ENCODE measurements at places on chromosomes 3 and 15.

- DNase-seq, result no peak
These were observed 368.6 kb upstream of the GBE1 start for GRCh38 chr3:82130046-82130445.

DNA sequence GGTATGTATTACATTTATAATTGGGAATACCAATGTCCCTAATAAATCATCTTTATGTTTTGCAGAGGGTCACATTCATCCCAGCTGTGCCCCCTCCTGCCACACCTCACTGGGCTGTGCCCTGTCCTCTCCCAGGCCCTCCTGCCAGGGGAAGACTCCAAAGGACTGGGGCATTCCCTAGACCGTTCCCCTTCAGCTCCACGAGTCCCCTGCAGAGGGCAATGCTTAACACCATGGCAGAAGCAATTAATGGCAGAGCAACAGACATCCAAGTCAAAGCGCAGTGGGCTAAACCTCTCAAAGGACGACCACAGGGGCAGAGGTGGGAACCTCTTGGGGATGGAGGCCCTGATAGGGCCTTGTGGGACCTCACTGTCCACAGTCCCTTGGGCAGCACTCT lies 71.3 kb upstream of the SEC13 start:
- DNase-seq, result no peak

- no peak for DNase-seq
These were observed 2.0 kb downstream of the LYSMD2 start for GRCh38 chr15:51735228-51736010.

DNA sequence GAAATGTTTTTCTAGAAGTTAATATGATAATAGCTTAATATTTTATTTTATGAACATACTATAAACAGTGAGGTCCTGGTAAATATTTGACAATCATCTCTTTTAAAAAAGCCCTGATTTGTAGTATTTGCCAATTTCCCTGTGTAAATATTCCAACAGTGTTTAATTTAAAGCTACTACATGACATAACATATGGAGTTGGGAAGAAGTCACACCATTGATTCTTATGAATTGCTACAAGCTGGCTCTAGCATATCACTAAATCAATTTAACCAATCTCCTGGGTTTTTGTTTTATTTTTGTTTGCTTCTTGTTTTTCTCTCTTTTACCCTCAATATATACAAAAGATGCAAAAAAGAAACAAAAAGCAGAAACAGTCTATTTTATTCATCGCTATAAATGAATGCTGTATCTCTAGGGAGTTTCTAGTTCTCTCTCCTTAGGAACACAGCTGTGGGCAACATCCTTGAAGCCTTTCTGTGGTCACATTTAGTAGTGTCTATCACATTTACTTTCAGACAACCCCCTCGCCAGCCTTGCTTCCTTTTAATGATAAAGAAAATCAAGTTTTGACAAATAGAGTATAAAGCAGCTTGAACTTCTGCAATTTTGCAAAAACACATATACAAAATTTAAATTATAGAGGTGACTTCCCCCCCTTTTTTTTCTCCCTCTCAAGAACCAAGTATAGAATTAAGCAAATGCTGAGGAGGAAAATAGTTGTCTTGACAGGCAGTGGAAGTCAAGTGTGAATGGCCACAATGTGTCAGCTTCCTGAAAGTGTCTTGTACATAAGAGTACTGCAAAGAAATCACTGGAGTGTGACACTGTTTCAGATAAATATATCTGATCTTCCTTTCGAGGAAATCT lies 21.4 kb downstream of the CCR1 start:
- DNase-seq, result no peak

DNA sequence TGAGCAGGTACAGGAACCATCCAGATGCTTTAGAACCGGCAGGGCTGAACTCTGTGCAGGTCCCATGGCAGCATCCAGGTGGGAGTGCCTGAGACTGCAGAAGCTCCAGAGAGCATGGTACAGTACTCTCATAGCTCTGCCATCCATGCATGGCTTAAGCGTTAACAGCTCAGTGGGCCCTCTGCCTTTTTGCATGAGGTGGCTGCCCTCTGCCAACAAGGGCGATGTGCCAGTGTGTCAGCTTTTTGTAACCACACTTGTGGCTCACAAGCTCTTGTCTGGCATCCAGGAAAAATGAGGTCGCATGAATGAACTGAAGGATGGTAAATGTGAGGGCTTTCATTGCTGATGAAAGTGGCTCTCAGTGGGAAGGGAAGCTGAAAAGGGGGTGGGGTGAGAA lies 950.1 kb downstream of the DIPK2A start:
- no peak for DNase-seq

GRCh38 chr3:150926328-150926727 lies 21.1 kb upstream of the MINDY4B start:
- no peak for DNase-seq

GRCh38 chr3:98574132-98574531 lies 19.3 kb downstream of the CPOX start:
- DNase-seq, result no peak

GRCh38 chr3:195867631-195868335 lies 40.6 kb downstream of the TNK2 start:
- no peak for DNase-seq

DNA sequence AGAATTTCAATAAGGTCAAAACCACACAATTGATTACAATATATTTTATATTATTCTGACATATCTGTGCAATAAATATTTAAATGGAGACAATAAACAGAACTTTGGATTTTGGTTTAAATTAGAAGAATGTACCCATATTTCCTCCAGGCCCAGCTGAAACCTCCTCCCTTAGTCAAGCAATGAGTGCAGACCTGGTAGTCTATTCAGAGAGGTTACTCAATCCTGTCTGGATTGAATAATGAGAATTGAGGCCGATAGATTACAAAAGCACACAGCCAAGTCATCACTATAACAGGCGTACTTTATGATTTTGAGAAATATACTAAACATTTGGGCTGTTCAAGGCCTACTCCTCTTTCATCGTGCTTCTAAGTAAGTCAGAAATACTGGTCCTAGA lies 114.5 kb upstream of the STRIT1 start:
- no peak for DNase-seq

DNA sequence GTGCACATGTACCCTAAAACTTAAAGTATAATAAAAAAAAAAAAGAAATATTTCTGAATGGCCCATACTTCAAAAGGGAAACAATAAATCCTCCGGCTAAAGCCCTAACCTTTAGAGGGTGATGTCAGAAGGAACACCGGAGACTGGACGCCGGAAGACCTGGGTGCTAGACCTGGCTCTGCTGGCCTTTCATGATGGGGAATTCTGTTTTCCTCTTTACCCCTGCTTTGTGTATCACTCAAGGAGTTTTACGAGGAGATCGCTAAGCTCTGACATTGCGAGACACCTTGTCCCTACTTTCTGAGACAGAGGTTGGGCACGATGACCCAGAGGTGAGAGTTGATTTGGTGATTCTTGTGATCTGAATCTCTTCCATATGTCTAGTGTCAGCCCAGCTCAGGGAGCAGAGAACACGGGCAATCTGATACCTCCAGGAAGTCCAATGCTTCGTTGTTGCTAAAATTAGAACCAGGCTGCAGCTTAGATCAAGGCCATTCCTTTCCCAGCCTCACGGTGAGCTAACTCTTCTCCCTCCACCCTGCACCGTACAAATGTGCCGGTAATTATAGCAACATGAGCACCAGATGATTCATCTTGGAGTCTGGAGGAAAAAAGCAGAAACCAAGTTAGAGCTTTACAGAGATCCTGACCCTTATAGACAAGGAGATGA lies 42.0 kb upstream of the CFAP161 start:
- no peak for DNase-seq

DNA sequence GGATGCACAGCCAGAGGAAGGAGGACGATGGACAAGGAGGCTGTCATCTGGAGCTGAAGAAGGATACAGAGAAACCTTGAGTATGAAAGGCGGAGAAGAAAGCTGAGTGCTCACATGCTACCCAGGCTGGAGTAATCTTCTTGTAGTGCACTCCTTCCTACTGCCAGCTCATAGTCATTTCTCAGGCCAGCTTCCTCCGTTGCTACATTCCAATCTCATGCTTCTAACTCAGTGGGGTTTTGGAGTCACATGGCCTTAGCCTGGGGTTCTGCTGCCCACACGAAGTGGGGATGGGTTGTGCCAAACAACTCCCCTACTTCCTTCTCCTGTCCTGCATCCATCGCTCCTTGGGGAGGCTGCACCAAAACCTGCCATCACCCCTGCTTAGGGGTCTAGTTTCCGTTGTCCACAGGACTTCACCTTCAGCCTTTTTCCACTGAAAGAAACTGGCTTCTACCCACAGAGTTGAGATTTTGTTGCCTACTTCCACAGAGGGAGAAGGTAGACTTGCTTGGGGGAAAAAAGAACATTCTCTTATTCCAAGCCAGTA lies 239.9 kb downstream of the EPHB1 start:
- no peak for DNase-seq

DNA sequence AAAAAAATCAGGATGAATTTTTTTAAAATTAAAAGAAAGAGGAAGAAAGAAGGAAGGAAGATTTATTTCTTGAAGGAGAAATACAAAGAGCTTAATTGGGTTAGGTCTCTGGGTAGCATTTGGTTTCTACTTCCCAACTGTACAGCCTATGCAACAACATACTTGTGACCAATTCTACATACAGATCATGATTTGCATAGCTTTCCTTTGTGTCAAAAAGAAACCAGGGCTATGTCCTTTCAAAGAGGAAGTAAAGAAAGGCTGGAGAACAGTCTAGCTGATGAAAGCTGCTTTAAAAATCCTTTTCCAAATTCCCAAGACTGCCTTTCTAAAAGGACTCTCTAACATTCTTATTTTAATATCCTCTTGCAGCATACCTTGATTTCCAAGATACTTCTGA lies 6.1 kb upstream of the HGD start:
- DNase-seq, result no peak

DNA sequence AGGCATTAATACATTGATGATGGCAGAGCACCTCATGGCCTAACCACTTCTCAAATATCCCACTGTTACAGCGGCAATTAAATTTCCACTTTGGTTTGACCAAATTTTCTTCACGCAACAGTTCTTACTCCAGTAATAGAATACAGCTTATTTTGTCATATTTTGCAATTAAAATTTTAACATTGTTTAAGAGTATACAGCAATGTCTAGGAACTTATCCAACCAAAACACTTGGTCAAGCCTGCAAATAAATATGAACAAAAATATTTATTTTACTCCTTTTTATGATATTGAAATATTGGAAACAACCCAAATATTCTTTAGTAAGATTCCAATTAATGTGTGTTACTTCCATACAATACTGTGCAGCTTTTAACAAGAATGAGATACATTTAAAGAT lies 45.3 kb upstream of the C3orf80 start:
- DNase-seq, result no peak

Measured in ecto neural progenitor cell (in vitro differentiated cells).